ENCODE measurements at places on chromosomes 12 and 14. TPM values are rescaled to one million over a fixed set of nuclear protein-coding genes. Genes with fewer than 3 reads are reported as not detected.
A peak's percentile ranks its signal among the peaks of the same experiment; 100 is the strongest.

DNA sequence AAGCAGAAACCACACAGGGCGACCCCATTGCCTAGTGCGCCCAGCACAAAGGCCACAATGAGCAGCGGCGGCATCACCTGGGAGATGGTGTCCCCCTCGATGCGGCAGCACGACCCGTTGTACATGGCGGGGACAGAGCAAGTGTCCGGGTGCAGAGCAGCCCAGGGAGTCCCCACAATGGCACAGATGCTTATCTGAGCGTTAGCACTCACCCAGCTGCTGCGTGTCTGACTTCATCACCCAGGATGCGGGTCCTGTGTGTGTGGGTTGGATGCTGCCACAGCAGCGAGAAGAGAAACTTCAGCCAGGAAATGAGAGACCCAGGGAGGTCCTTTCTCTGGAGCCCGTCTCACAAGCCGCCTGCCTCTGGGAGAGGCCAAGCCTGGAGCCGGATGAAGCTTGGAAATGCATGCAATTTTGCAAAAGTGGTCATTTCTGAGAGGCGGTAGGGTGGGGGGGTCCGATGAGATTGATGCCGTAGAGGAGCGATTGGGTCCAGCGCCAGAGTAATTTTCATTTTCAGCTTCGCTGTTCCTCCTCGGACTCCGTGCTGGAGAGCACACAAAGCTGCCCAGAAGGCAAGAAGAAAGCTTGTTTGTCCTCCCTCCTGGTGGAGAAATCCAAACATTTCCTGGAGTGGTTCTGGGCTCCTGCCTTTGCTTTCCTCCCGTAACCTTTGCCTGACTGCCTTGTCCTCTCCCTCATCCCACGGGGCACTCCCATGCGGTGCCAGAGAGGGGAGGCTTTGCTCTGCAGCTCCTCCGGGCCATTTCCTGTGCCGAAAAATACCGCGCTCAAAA, at the start of gene HCAR1:
Gene HCAR1 (minus strand): TSS at position 630 of the 800 bp plus-strand sequence. CDS start 505 bp downstream, at position 125.
- DNase-seq, result no peak

- DNase-seq, result no peak
Measured at GRCh38 chr12:18706798-18707197, 31.0 kb downstream of the PLCZ1 start.

DNA sequence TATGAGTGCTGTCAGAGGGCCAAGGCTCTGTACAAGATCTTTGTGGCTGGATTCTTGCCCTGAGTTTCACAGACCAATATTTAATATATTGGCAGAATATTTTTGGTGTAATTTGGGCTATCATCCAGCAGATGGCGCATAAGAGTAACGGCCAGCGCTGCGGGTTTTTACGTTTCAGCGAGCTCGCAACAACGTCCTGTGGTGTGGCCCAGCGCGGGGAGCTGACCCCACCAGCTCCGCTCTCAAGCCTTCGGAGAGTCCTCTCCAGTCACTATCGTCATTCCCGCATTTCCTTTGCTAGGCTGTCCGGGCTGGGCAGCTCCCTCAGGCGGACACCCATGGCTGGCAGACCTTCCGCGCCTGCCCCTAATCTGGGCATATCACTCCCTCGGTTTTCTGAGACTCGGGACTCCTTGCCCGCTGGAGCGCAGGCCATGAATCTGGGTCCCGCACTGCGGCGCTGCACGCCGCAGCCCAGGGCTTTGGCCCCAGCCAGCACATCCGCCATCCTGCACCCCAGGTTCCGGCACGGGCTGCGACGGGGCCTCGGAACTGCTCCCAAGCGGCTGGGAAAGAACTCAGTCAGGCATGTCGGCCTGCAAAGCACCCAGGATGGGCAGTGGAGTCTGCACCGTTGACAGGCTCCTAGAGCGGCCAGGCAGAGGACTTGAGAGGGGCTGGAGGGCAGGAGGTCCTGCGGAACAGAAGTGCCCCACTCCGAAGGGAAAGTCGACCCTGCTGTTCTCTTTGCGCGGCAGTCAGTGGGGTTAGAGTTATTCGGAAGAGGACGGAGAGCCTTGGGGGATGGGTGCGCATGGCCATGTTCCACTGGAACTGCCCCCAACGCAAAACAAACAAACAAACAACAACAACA, 18.4 kb downstream of the OLR1 start:
- peak; percentile 82 for DNase-seq

Gene CCDC177
- polyA plus RNA-seq, result not detected

Gene LPAR5
- polyA plus RNA-seq, result 1.6 TPM

- peak; percentile 36 for DNase-seq
Measured at GRCh38 chr12:124152731-124153130, 142.2 kb upstream of the RFLNA start.

Gene MSI1
- polyA plus RNA-seq, result 4.9 TPM

DNA sequence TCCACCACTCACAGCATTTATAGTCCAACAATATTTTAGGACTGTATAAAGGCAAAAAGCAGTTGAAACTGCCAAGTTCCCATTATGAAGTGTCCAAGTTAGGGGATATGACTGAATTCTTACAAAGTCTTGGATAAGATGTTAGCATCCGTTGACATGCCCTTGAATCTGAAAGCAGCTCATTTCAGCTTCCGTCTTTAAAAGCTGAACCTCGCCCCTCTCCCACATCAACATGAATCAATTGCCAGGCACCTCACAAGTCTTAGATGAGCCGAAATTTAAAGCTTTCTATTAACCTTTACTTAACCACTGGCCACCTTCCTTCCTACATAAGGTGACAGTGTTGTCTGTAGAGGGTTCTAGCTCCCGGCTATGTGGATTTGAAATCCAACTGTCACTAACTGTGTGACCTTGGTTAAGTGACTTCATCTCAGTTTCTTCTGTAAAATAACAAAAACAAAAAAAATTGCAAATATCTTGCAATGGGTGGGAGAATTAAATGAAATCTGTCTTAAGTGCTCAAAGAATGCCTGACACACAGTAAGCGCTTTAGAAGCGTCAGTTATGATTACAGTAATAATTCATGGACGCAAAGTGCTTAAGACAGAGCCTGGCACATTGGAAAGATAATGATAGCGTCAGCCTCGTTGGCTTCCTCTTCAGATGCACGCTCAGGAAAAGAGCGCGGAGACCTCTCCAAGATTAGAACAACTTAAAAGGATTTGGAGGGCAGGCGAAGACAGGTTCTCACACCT, 1.2 kb downstream of the PPP1CC start:
- peak; percentile 22 for DNase-seq

All from muscle of arm (tissue), 14 donors.